Purkinje cell (primary cell): ENCODE measurements at places on chromosomes 5 and 9. TPM values are rescaled to one million over a fixed set of nuclear protein-coding genes. Genes with fewer than 3 reads are reported as not detected.

Gene TMOD1
- polyA plus RNA-seq: 8.3 and 15.1 TPM in 2 replicates

Gene CEL
- 0.09 and 0.10 TPM in 2 replicates for polyA plus RNA-seq

Gene GFI1B
- polyA plus RNA-seq: not detected in 2 replicates

Gene ARSI
- not detected in 2 replicates for polyA plus RNA-seq

Gene ROR2
- not detected in 2 replicates for polyA plus RNA-seq

Gene DMRT3
- polyA plus RNA-seq: not detected in 2 replicates

Gene SYK
- polyA plus RNA-seq: not detected in 2 replicates

Gene IFNK
- polyA plus RNA-seq: not detected in 2 replicates

Gene GFM2
- 28.6 and 36.9 TPM in 2 replicates for polyA plus RNA-seq

Gene INSL4
- not detected in 2 replicates for polyA plus RNA-seq

Gene N4BP3
- 0.43 and 0.79 TPM in 2 replicates for polyA plus RNA-seq

Gene BTNL8
- polyA plus RNA-seq: not detected in 2 replicates

Gene PCDHGB4
- polyA plus RNA-seq: 1.8 and 2.1 TPM in 2 replicates

Gene ZNF484
- 2.6 and 4.9 TPM in 2 replicates for polyA plus RNA-seq

Gene C9orf72
- 47.1 and 47.2 TPM in 2 replicates for polyA plus RNA-seq

Gene TPPP
- polyA plus RNA-seq: 2.4 and 5.6 TPM in 2 replicates

Gene IFNA13
- not detected in 2 replicates for polyA plus RNA-seq

Gene KIF24
- polyA plus RNA-seq: 0.07 and 0.23 TPM in 2 replicates

Gene FAM151B
- 1.7 and 3.2 TPM in 2 replicates for polyA plus RNA-seq

Gene ZNF462
- polyA plus RNA-seq: 17.6 and 32.7 TPM in 2 replicates

Gene HSPB3
- polyA plus RNA-seq: 2.3 and 9.2 TPM in 2 replicates

Gene SLC36A2
- polyA plus RNA-seq: not detected in 2 replicates

Gene OTP
- polyA plus RNA-seq: not detected in 2 replicates

Gene CCDC112
- 9.8 and 11.7 TPM in 2 replicates for polyA plus RNA-seq
